Neural cell (in vitro differentiated cells): ENCODE measurements at places on chromosomes 2 and 18. TPM values are rescaled to one million over a fixed set of nuclear protein-coding genes. Genes with fewer than 3 reads are reported as not detected.

The ARHGAP25 gene
- not detected in 2 replicates for polyA plus RNA-seq

The GREB1L gene
- polyA plus RNA-seq: 23.3 and 24.2 TPM in 2 replicates

The MIB1 gene
- 61.9 and 68.3 TPM in 2 replicates for polyA plus RNA-seq

The EMX1 gene
- polyA plus RNA-seq: 0.33 and 0.70 TPM in 2 replicates

The POTEJ gene
- 0.16 TPM in 1 of 2 replicates, not detected in the other for polyA plus RNA-seq

The MYO7B gene
- polyA plus RNA-seq: 0.16 TPM in 1 of 2 replicates, not detected in the other

The PIK3C3 gene
- polyA plus RNA-seq: 41.7 and 42.9 TPM in 2 replicates

The ALKAL2 gene
- not detected in 2 replicates for polyA plus RNA-seq

The RGPD4 gene
- 0.26 TPM in 1 of 2 replicates, not detected in the other for polyA plus RNA-seq

The MAL gene
- polyA plus RNA-seq: not detected in 2 replicates

The FOXI3 gene
- not detected in 2 replicates for polyA plus RNA-seq

The ACMSD gene
- not detected in 2 replicates for polyA plus RNA-seq

The PLEK gene
- polyA plus RNA-seq: 0.07 and 0.10 TPM in 2 replicates
